ENCODE measurements at places on chromosomes 1 and 21. TPM values are rescaled to one million over a fixed set of nuclear protein-coding genes. Genes with fewer than 3 reads are reported as not detected.
A peak's percentile ranks its signal among the peaks of the same experiment; 100 is the strongest.

GRCh38 chr1:154557939-154558719, at the start of gene UBE2Q1:
Gene UBE2Q1, minus strand, starts transcription at chr1:154558662. Its CDS starts 109 bp downstream, at chr1:154558553.
- DNase-seq: peak; percentile 24

- DNase-seq: no peak
These were observed 151.5 kb downstream of the PEX14 start for GRCh38 chr1:10626131-10626731.

DNA sequence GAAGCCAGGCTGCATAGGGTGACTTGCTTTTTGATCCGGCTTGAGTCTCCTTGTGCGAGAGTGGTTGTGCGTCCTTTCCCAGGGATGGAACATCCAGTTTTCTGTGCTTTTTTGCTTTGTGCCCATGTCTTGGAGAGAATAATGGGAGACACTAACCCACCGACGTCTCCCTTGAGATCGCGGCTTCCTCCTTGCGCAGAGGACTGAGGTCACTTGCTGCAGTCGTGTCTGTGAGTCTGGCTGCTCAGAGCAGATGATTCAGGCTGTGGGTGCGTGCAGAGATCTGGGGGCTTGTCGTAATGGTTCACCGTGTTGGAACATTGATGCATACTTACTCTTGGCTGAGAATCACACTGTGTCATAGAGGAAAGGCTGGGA, 164.5 kb upstream of the CACNA1E start:
- no peak for DNase-seq

- no peak for DNase-seq
These were observed 52.5 kb upstream of the DMRTB1 start for GRCh38 chr1:53406551-53407235.

- peak; percentile 67 for DNase-seq
These were observed 22.9 kb downstream of the SYT11 start for GRCh38 chr1:155882235-155882634.

DNA sequence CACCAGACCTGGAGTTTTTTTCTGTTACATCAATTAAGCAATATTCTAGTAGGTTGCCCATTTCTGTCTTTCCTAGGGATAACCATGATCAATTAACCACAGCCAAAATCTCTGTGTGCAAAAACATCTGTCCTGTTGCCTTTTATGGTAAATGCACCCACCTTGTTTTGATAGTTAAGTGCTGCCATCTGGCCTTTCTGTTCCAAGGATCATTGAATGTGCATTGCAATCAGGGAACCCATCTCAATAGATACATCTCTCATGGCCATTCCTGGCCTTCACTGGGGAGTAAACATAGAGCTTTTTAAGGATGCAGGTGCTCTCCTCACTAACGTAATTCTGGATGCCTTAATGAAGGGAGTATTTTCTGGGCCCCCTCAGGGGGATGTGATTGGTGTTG, 111.8 kb upstream of the KIAA1614 start:
- DNase-seq: no peak

DNA sequence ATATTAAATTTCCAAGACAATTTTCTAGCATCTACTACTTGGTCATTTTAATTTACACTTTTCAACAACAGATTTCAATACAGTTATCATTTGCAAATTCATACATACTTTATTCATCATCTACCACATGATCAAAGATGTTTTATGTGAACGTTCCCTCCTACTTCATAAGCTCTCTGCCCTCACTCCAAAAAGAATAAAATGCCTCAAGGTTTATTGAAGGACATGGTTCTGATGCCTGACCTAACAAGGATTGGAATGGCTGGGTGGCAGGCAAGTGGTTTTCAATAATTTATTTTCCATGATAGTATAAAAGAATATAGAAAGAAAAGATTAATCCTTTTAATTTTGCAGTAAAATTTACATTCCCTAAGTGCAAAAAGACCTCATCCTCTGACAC, 5.4 kb downstream of the CDKN2C start:
- no peak for DNase-seq

GRCh38 chr1:208034135-208034534, 123.2 kb upstream of the CD34 start:
- no peak for DNase-seq

Gene MSH4
- 0.24 TPM for polyA plus RNA-seq

Gene PDXK
- polyA plus RNA-seq: 86.5 TPM

Gene CDK11B
- 27.2 TPM for polyA plus RNA-seq

Gene AKR7A3
- 3.2 TPM for polyA plus RNA-seq

Gene DCST1
- 0.88 TPM for polyA plus RNA-seq

Gene DOCK7
- 29.8 TPM for polyA plus RNA-seq
